T-helper 9 cell (primary cell): ENCODE measurements at places on chromosomes 1 and 21.
A peak's percentile ranks its signal among the peaks of the same experiment; 100 is the strongest.

- DNase-seq: peak; percentile 1
These were observed 120.8 kb downstream of the LMO4 start for GRCh38 chr1:87449348-87449963.

DNA sequence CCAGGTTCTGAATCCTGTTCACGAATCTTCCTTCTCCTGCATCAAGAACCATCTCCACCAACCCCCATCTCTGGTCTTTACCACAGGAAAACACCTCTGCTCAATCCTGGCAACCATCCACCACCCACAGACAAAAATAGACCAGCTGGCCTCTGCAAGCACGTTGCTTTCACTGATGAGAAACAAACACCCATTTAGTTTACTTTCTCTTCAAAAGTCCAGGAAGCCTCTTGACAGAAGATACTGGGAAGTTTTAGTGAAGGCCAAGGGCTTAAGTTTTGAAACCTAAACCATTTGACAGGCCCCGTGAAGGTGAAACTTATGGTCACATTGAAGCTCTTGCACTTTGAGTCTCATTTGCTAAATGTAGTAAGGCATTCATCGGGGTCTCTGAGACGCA lies 122.6 kb upstream of the PPP2R5A start:
- DNase-seq: no peak

DNA sequence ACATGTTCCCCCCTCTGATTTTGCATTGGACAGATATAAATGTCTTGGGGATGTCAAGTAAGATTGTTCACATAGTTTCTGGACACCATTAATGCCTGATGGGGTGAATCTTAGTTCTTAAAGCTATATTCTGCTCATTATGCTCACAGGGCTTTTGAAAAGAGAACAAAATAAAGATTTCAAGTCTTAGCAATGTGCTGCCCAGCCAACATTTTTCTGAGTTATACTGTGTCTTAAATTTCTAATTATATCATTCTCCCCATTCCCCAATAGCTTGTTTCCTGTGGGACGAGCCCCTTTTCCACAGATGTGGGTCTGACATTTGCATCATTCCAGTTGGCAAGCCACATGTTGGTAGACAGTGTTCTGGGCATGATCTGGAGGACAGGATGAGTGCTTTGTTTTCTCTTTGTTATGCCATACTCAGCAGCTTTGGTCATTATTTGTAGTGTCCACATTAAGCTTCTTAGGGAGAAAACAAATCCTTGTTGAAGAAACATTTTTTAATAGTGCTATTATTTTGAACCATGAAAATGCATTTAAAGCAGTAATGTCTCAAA lies 32.8 kb downstream of the MTARC1 start:
- no peak for DNase-seq

DNA sequence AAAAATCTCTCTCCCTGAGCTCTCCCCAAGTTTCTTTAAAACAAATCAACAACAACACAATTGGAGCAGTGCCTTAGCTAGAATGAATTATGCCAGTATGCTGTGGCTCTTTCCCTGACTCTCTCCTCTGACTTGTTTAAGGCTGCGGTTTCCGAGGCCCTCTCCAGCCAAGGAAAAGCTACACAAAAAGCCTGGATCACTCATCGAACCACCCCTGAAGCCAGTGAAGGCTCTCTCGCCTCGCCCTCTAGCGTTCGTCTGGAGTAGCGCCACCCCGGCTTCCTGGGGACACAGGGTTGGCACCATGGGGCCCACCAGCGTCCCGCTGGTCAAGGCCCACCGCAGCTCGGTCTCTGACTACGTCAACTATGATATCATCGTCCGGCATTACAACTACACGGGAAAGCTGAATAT lies 1.9 kb downstream of the S1PR1 start:
- peak; percentile 85 for DNase-seq

- no peak for DNase-seq
These were observed 582.8 kb downstream of the MATN1 start for GRCh38 chr1:30140566-30140965.

DNA sequence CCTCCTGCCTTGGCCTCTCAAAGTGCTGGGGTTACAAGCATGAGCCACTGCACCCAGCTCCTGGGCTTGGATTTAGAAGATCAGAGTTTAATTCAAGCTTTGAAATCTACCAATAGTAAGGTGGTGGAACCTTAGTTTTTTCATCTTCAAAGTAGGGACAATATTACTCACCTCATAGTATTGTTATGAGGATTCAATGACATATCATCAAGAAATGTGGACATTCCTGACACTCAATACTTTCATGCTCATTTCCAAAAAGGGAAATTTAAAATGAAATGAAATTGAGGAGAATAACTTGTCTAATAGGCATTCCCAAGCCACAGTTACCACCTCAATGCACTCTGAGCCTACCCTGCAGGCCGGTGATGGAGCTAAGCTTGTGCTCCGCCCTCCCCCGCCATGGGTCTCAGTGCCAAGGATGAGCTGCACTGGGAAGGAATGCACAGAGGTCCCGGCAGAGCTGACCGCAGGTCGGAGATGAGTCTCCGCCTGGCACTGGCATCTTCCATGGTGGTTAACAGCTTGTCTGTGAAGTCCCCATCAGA lies 56.5 kb upstream of the BCAR3 start:
- DNase-seq: no peak

DNA sequence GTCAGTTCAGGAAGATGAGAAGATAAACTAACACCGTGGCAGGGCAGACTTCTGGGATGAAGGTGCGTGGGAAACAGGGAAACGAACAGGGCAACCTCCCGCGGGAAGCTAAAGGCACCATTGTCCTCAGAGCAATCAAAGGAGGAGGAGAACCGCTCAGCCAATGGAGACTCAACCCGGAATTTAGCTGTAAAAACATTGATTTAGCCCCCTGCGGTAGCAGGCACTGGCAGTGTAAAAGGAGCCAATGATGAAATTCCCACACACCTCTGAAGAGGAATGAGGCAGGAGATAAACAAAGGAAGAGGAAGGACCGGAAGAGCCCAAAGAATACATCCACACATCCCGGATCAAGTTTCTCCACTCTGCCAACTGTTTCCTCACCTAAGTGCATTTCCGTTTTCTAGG lies 19.5 kb downstream of the HLCS start:
- DNase-seq: no peak

- DNase-seq: no peak
These were observed 157.0 kb upstream of the COA6 start for GRCh38 chr1:234216116-234216703.

- no peak for DNase-seq
These were observed 43.3 kb downstream of the LRRC53 start for GRCh38 chr1:74468982-74469603.

DNA sequence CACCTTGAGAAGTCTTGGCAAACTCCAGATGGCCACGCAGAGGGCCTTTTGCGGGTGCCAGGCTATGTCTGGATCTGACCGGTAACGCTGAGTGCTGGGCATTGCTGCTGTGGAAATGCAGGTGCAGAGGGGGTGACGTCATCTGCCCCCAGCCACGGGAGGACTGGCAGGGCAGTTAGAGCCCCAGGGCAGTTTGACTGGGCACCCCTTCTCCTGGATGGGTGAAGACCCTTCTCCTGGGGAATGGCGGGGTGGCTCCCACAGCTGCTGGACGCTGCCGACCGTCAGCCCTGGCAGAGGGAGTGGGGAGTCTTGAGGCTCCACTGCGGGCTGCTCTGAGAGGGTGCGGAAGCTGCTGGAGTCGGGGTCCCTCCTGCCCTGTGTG lies 12.6 kb upstream of the EDN2 start:
- no peak for DNase-seq

GRCh38 chr1:211708926-211709325 lies 33.5 kb upstream of the NEK2 start:
- DNase-seq: no peak

GRCh38 chr1:100861379-100861778 lies 33.3 kb downstream of the EXTL2 start:
- no peak for DNase-seq

- peak; percentile 32 for DNase-seq
These were observed 10.6 kb downstream of the GFI1 start for GRCh38 chr1:92476071-92476631.

GRCh38 chr1:67264899-67265298 lies 42.8 kb upstream of the IL12RB2 start:
- no peak for DNase-seq

GRCh38 chr1:63068626-63069025 lies 253.7 kb upstream of the FOXD3 start:
- no peak for DNase-seq

GRCh38 chr21:26409735-26410134 lies 163.4 kb downstream of the CYYR1 start:
- no peak for DNase-seq

GRCh38 chr1:240232530-240232929 lies 140.8 kb downstream of the FMN2 start:
- DNase-seq: no peak

GRCh38 chr1:157183870-157184269 lies 45.7 kb upstream of the ETV3 start:
- DNase-seq: no peak

DNA sequence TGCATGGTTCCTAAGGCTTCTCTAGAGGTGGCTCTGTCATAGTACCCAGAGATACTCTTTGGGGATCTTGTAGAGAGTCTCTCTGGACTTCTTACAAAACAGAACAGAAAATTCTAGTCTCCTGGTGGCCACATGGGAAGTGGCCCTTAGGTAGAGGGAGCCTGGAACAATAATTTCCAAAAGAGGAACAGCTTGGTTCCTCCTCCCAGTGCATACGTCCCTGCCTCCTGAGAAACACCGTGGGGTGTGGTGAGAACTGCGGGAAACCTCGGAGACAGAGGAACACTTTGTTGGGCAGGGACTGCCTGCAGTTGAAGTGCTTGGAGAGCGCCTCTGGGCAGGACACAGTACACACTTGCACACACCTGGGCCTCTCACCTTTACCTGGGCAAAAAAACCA lies 38.8 kb upstream of the EPHA8 start:
- DNase-seq: no peak

DNA sequence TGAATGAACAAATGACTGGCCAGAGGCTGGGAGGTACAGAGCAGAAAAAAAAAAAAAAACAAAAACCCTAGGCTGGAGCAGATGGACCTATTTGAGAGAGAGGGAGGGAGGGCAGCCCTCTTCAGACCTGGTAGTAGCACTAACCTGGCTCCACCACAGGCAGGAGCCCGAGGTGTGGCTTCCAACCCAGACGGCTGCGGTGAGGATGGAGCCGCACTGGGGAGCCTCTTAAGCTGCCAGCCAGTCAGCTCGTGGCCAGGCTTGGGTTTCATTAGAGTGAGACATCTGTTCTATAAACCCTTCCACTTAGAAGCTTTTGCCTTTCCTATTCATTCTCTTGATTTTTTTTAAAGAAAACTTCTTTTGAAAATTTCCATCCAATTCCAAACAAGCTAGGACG lies 16.8 kb downstream of the LGR6 start:
- no peak for DNase-seq

GRCh38 chr1:155706139-155706538 lies 17.2 kb downstream of the DAP3 start:
- no peak for DNase-seq

- no peak for DNase-seq
These were observed 67.5 kb downstream of the SYT2 start for GRCh38 chr1:202642619-202643291.

- DNase-seq: peak; percentile 6
These were observed 1.3 kb downstream of the KDM5B start for GRCh38 chr1:202806845-202807450.

DNA sequence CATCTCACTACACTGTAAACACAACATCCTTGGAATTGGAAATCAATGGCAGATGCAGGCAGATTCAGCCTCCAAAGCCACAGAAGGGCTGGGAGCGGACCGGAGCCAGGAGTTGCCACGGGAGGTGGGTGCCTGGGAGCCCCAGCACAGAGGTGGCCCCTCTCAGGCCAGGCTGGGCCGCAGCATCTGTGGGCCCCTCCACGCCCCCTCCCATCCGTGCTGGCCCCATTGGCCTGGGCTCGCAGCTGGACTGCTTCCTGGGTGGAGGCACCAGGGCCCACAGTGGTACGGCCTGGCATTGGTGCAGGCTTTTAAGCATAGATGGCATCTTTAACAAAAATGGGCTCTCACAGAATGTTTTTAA lies 64.2 kb downstream of the SLX9 start:
- no peak for DNase-seq

DNA sequence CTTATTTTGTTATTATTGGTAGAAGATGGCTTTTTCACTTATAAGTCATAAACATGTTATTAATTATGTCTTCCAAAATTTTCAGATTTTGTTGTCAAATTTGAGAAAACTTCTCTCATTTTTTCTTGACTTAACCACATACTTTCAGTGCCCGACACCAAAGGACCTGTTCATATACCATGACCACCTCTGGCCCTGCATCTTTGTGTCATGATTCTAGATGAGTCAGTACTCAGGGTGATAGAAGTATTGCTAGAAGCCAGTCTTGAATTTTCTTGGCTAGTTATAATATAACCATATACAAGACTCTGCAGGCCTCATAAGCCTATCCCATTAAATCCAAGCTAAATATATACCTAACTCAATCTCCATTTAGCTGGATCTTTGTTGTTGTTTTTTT lies 35.4 kb upstream of the DPH5 start:
- no peak for DNase-seq

DNA sequence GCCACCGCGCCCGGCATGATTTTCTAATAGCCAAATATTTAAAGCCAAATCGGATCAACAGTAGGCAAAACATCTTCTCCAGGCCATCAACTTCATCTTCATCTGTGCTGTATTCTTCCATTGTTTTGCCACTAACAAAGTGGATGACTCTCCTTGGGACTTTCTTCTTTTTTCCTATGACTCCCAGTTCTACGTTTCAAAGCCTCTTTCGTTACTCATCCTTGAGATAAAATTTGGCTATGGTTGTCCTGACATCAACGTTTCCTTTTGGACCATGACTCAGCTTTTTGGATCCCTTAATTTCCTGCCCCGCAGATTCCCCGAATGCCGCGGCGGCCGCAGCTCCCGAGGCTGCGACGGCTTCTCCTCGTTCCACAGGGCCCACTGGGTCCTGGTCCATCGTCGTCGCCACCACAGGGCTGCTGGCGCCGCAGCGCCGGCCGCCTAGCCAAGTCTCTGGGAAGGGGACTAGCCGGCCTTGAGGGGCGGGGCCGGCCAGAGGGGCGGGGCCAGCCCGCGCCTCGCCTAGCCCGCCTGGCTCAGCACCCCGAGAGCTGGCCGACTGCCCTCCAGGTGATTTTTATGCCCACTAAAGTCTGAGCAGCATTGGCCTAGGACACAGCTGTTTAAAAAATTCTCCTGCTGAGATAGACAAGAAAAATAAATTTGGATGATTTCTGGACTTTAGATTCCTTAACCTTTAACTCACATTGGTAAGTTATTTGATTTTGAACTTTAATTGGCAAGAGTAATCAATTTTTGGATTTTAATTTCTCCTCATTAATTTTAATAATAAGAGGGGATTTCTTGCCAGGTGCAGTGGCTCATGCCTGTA lies 93.9 kb downstream of the ADCY10 start:
- no peak for DNase-seq
